ENCODE measurements at places on chromosomes 11 and 22.

- no peak for DNase-seq
These were observed 84.6 kb downstream of the DBX1 start for GRCh38 chr11:20075627-20076026.

DNA sequence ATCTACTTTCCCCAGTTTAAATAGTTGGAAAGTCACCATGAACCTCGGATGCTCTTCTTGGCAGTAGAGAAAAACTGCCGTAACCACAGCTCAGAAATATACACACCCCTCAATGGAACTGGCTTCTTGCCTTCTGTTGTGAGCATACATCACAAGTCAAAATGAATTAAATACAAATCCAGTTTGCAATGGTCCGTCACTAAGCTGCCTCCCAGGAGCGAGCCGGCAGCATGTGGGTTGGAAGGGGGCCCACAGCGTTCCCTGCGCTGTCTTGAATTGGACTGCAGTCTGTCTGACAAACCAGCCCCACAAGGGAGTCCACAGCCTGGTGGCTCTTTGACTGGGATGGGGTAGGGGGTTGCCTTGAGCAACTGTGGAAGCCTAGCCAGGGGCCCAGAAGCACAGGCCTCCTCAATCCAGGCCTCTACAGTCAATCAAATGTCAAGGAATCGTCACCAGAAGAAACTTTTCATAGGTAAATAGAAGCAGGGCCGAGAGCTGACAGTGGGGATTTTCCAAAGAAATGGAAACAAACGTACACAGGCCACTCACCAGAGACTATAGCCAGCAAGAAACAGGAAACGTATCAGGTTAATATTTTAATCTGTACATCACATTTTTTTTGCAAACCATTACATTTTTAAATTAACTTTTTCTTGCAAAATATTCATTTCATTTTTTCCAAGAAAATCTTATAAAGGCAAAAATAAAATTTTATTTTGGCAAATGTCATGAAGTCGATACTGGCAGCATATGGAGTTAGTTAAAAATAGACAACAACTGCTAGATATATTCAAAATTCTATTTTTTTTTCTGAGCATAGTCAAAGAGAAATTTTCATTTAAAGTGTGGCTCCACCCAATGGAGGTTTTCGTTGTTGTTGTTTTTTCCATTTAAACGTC, 38.5 kb downstream of the C11orf58 start:
- no peak for DNase-seq

DNA sequence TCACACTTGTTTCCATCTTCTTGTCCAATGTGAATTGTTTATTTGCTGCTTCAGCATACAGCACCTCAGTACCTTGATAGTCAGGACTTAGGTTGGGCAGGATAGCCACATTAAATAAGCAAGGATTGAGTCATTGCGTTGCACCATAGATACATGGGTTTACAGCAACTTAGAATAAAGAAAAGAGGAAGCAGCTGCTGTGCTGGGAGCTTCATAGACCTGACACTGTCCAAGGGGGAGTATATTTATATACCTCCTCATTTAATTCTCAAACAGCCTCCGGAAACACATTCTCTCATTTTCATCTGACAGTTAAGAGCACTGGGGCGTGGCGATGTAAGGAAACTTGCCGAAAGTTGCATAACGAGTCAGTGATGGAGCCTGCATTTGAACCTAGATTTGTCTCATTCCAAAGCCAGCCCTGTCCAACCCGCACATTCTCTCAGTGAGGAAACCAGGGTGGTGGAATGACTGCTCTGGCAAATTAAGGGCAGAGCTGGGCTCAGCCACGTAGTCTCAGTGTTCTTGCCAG, 42.2 kb downstream of the UBASH3B start:
- no peak for DNase-seq

DNA sequence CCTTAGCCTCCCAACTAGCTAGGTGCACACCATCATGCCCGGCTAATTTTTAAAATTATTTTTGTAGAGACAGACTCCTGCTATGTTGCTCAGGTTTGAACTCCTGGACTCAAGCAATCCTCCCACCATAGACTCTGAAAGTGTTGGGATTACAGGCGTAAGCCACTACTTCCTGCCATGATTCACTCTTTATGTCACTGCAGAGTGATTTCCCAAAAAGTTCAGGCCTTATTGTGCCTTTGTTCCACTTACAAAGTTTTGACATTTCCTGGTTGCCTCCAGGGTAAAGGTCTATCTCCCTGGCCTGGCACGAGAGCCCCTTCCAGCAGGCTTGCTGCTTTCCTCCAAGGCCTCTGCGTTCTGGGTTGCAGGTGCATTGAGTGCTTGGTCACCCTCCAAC, 44.6 kb upstream of the RIC3 start:
- DNase-seq = no peak

- DNase-seq = no peak
These were observed 48.7 kb upstream of the APOA1 start for GRCh38 chr11:116885951-116886655.

- no peak for DNase-seq
These were observed 29.0 kb downstream of the MACROD1 start for GRCh38 chr11:64136765-64137441.

GRCh38 chr11:69644071-69644961, 3.4 kb downstream of the CCND1 start:
- DNase-seq = no peak

GRCh38 chr11:45739866-45740265, 65.1 kb upstream of the SLC35C1 start:
- DNase-seq = no peak

GRCh38 chr11:65095427-65095826, 587 bp upstream of the VPS51 start:
- no peak for DNase-seq

GRCh38 chr11:46363455-46364005, 16.3 kb downstream of the DGKZ start:
- DNase-seq = no peak

- no peak for DNase-seq
These were observed 159.5 kb upstream of the BLID start for GRCh38 chr11:122275508-122275907.

DNA sequence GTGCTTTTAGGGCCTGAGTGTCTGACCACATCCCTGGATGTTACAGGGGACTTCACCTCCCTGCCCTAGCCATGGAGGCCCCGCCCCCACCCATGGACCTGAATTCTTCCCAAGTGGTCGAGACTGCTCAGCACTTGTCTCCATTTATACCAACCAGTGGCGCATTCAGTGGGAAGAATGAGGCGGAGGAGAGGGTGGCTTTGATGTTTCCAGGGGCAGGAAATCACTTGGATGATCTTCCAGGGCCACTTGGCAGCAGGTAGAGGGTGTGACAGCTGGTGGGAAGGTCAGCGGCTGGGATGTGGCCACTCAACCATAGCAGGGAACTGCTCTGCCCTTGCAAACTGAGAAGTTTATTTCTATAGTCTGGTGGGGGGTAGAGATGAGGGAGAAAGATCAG, 155.1 kb upstream of the BLID start:
- DNase-seq = no peak

DNA sequence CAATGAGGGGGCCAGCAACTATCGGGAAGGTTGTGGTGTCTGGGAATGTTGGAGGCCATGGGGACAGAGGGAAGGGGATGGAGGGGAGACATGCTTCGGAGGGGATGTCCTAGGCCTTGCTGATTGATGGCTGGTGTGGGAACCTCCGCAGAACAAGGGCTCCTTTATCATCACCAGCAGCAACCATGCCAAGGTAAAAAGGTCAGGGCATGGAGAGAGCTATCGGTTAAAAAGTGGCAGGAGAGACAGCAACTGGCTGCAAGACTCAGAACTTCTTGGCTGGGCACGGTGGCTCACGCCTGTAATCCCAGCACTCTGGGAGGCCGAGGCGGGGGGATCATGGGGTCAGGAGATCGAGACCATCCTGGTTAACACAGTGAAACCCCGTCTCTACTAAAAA, 3.0 kb downstream of the GSTT4 start:
- DNase-seq = no peak

- DNase-seq = no peak
These were observed 19.2 kb upstream of the PGM2L1 start for GRCh38 chr11:74417379-74417804.
